Lower leg skin (tissue), 4 donors: ENCODE measurements at places on chromosomes 5 and 9. TPM values are rescaled to one million over a fixed set of nuclear protein-coding genes. Genes with fewer than 3 reads are reported as not detected.

Gene CCIN
- total RNA-seq = not detected

Gene ANKRD34B
- total RNA-seq = not detected

Gene CLPTM1L
- 123 TPM for total RNA-seq

Gene F2RL1
- total RNA-seq = 58.1 TPM

Gene ZFP62
- total RNA-seq = 32.5 TPM

Gene SLC6A19
- total RNA-seq = not detected

Gene OTULINL
- total RNA-seq = 1.9 TPM

Gene IFNA2
- total RNA-seq = not detected

Gene PDCD1LG2
- not detected for total RNA-seq

Gene NCS1
- total RNA-seq = 18.7 TPM

Gene CDO1
- 3.5 TPM for total RNA-seq

Gene LIX1
- total RNA-seq = not detected

Gene CCNI2
- total RNA-seq = not detected

Gene CDC20B
- not detected for total RNA-seq

Gene PCDHB9
- total RNA-seq = 0.38 TPM

Gene TTC23L
- total RNA-seq = 0.38 TPM

Gene OLFM1
- 5.3 TPM for total RNA-seq

Gene MRPL41
- 61.8 TPM for total RNA-seq

Gene DAB2
- 13.6 TPM for total RNA-seq

Gene DNLZ
- total RNA-seq = 30.9 TPM

Gene GABRG2
- total RNA-seq = not detected

Gene SNX30
- total RNA-seq = 7.6 TPM

Gene CFAP90
- 0.21 TPM for total RNA-seq

Gene ADAMTS16
- not detected for total RNA-seq

Gene C7
- total RNA-seq = 9.5 TPM

Gene PCDHA4
- total RNA-seq = 0.08 TPM

Gene INPP5E
- 17.8 TPM for total RNA-seq

Gene ERBIN
- total RNA-seq = 78.2 TPM

Gene GPR151
- not detected for total RNA-seq

Gene ZNF366
- 1.1 TPM for total RNA-seq
